ENCODE measurements at places on chromosomes 5 and 9.

- DNase-seq, result no peak
Measured at GRCh38 chr5:72267685-72268084, 52.4 kb downstream of the MRPS27 start.

- DNase-seq, result no peak
Measured at GRCh38 chr5:126884269-126884819, 107.4 kb downstream of the LMNB1 start.

GRCh38 chr5:142664636-142665035 is 21.3 kb downstream of the FGF1 start:
- no peak for DNase-seq

GRCh38 chr5:40660751-40661150 is 19.0 kb upstream of the PTGER4 start:
- DNase-seq, result no peak

GRCh38 chr9:124183772-124184171 is 74.0 kb upstream of the NEK6 start:
- no peak for DNase-seq

- no peak for DNase-seq
Measured at GRCh38 chr5:142835540-142835939, 65.4 kb downstream of the ARHGAP26 start.

GRCh38 chr9:109590966-109591365 is 92.9 kb upstream of the PTPN3 start:
- no peak for DNase-seq

DNA sequence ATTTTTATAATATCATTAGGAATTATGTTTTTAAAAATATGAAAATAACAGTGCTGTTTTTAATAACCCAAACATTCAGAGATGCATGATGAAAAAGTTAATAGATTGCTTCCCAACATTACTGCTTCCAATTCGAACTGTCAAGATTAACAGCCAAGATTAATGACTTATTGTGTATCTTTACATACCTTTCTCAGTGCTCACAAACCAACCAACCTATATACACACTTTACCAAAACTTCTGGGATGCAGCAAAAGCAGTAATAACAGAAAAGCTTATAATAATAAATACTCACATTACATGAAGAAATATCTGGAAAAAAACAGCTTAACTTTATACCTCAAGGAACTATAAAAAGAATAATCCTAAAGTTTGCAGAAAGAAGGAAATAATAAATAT is 82.1 kb downstream of the TMEM232 start:
- no peak for DNase-seq

DNA sequence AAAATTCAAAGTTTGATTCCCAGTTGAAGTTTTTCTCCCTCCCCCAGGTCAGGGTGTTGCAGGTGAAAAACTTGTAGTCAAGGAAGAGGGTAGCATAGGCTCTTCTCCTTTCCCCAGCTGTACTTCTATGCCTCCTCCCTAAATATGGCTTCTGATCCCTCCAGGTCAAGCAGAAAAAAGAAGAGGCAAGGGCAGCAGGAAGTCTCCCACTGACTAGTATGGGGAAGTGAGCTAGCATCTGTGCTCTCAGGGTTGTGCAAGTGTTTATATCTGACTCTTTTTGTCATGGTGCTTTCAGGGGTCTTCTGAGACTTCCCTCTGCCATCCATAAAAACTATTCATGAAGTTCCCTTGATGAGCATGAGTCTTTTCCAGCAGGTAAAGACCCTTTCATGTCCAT is 76.0 kb downstream of the ATPSCKMT start:
- no peak for DNase-seq

GRCh38 chr9:7816021-7816420 is 16.4 kb upstream of the DMAC1 start:
- no peak for DNase-seq

DNA sequence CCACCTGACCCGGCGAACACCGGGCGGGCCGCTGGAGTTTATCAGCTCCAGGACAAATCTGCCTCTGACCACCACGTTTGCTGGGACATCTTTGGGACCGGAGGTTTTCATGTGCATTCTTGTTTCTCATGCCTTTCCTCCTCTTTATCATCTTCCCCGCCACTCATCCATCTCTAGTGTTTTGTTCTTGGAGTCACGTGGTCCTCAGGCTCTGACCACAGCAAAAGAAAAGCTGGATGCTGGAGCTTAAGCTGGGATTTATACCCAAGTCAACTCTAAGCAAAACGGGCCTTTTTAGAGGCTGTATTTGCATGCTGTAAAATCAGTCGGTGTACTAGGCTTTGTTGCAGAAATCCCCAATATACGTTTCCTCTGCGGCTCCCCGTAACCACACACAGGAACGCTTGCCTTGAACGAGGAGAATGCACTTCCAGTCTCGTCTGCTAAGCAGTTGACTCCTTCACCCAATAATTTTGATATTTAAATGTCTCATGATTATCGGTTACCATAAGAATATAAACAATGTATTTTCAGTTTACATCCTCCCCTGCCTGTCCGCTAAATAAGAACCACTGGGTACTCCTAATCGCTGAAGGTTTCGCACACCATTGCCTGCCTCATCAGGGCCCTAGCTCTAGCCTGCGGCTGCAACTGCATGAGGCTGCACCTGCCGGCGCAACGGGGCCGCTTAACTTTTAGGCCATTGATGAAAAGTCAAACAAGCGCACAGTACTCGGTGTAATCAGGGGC is 560 bp upstream of the NDUFS6 start:
- no peak for DNase-seq

DNA sequence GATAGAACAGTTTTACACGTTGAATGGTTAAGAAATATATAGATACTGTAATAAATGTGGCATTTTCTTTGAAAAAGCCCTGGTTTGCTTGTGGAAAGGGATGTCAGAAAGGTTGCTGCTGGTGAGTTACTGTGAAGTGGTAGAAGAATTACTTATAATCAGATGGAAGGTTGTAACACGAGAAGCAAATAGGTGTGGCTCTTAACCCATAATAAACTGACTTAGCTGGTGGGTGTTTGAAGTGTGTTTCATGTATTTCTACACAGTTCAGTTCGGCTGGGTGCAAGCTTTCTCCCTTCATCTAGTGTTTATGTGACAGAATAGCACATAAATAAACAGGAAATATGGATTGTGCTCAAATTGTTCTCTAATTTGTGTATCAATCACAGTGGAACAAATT is 5.5 kb downstream of the CNOT6 start:
- no peak for DNase-seq

GRCh38 chr5:129204525-129204924 is 110.0 kb downstream of the ISOC1 start:
- no peak for DNase-seq

DNA sequence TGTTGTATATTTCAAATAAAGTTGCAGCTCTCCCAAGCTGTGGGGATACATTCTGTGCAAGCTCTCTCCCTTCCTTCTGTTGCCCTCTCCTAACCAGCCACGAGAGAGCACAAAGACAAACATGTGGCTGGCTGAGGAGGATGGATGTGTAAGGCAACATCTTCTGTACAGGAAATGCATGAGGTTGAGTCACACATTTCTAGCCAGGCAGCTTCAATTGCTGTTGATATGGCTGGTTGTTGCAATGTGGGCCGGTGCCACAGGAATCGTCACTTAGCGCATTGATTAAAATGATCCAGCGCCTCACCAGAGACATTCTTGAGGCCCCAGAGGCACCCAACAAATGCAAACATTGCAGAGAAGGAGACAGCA is 207.1 kb downstream of the ICE1 start:
- DNase-seq, result no peak

DNA sequence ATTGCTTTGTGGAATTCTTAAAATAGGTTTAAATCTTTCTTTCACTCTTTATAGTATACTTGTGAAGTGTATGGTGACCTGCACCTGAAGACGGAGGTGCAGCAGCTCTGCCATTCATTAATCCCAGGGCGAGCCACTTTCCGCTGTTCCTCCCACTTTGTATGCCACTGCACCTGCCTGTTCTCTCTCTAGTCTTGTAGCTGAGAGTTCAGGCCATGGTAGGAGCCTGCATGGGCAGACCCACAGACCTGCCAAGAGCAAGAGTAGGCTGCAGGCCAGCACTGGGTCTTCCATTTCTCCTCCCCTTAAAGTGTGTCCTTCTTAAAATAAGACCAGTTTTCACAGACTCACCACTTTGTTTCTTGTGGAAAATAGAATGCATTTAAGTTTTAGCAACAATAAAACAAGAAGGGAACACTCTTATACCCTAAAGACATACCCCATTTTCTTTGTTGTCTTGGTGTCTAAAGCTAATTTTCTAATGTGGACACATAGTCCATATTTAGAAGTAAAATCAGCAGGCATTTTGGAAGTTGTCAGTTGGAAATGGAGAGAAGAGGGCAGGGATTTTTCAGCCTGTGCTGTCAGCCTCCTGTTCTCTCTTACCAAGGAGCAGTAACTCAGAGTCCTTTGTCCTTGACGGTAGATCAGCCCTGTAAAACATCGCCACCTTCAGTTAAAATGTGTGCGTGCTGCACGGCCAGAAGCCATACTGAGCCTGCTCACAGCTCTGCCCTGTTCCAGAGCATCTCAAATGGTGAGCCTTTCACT is 103.2 kb downstream of the SNCAIP start:
- DNase-seq, result no peak

DNA sequence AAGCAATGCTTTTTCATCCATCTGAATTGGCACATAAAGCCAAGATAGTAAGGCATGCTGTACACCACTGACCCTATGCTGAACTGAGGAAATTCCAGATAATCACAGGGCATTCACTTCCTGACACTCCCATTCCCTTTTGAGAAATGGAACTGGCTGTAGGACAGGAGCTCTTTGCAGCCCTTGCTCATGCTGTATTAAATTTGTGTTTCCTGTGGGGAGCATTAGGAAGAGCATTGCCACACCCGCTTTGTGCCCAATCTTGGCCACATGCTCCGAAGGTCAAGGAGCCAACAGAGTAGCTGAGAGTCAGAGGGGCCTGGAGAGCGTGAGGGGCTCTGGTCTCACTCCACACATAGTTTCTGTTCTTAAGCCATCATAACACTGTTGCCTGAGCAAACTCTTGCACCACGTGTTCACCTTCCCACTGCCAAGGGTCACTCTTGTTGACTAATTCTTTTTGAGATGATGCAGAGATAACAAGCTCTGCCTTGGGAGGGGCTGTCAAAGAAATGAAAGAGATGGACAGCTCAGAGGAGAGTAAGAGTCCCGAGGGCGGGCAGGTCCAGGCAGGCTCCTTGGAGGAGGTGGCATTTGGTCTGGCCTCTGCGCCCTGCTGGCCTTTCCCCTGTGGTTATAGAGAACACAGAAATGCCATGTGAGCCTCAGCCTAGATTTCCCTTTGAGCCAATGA is 31.7 kb upstream of the ARAP3 start:
- no peak for DNase-seq

- DNase-seq, result no peak
Measured at GRCh38 chr9:129677456-129677855, 12.0 kb downstream of the PRRX2 start.

GRCh38 chr9:69346596-69347390 is 21.8 kb downstream of the ENTREP1 start:
- no peak for DNase-seq

- DNase-seq, result no peak
Measured at GRCh38 chr5:8383616-8384015, 514.7 kb downstream of the MTRR start.

- DNase-seq, result no peak
Measured at GRCh38 chr5:44640945-44641456, 167.7 kb upstream of the MRPS30 start.

- DNase-seq, result no peak
Measured at GRCh38 chr9:35042081-35042604, 30.3 kb downstream of the VCP start.

GRCh38 chr5:111762895-111763294 is 5.9 kb upstream of the NREP start:
- DNase-seq, result no peak

DNA sequence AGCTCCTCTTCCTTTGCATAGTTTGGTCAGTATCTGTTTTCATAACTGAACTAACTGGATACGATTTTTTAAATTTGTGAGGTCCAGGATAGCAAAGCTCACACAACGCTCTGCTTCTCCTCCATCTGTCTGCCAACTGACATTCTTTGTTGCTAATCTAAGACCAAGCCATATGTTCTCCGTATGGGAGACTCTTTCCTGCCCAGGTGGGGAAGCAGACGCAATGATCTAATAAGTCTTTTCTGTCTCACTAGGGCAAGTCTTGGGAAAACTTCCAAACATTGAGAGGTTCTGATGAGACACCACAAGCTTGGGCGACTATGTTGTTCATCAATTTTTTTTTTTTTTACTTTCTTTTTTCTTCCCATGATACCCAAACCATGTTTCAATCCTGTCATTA is 558.5 kb downstream of the EFNA5 start:
- DNase-seq, result no peak

DNA sequence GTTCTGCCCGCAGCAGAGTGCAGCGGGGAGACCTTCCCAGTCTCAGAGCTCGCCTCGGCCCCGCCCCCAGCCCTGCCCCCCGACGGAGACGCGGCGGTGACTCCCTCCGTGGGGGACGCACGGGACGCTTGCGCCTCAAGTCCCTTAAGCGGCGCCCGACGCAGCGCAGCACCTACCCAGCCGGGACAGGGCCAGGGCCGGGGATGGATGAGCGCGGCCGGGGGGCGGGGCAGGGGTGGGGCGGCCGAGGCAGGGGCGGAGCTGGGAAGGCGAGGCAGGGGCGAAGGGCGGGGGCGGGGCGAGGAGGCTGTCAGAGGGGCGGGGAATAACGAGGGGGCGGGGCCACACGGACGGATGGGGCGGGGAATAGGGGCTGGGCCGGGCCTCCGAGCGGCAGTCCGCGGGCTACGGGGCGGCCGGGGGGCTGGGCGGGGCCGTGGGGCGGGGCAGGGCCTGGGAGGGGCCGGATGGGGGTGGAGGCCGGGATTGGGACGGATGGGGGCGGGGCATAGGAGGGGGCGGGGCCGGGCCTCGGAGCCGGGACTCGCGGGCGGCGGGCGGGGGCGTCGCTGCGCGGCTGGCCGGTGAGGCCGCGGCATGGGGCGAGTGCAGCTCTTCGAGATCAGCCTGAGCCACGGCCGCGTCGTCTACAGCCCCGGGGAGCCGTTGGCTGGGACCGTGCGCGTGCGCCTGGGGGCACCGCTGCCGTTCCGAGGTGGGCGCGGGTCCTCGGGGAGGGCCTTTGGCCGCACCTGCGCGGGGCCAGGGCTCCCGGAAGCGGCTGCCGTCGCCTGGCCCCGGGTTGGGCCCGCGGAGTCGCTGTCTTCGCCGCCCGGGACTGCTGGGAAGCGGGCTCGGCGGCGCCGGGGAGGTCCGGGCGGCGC is at the start of gene ARRDC1:
Gene ARRDC1, plus strand, starts transcription at position 566 of the 884 bp plus-strand sequence. Its CDS starts 32 bp downstream, at position 598.
- DNase-seq, result peak; percentile 90

DNA sequence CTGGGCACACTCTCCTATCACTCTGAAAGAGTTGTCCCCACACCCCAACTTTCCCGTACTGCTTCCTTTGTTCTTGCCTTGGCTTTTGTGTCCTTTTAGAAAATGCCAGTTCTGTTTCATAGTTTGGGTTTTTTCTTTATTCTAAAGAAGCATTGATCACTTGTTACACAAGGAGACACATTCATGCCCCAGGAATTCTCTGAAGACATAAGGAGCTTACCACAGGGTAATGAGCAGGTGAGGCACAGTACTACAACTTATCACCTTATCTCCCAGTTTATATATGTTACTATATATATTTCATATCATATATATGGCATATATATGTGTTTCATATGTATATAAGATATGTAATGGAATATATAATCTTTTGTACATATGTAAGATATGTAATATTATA is 6.5 kb upstream of the SSBP2 start:
- DNase-seq, result no peak

- DNase-seq, result no peak
Measured at GRCh38 chr9:109418827-109419226, 79.3 kb downstream of the PTPN3 start.

GRCh38 chr5:41763574-41763973 is 106.7 kb downstream of the OXCT1 start:
- no peak for DNase-seq

GRCh38 chr5:109224276-109224882 is 185.4 kb downstream of the PJA2 start:
- no peak for DNase-seq

Measured in activated naive CD4-positive, alpha-beta T cell treated with anti-CD3 and anti-CD28 coated beads, Interleukin-2, amount 50 U/mL, for 72 hours (primary cell).